Activated naive CD8-positive, alpha-beta T cell treated with anti-CD3 and anti-CD28 coated beads, Interleukin-2, amount 50 U/mL, for 24 hours (primary cell): ENCODE measurements at places on chromosomes 2 and 18.

DNA sequence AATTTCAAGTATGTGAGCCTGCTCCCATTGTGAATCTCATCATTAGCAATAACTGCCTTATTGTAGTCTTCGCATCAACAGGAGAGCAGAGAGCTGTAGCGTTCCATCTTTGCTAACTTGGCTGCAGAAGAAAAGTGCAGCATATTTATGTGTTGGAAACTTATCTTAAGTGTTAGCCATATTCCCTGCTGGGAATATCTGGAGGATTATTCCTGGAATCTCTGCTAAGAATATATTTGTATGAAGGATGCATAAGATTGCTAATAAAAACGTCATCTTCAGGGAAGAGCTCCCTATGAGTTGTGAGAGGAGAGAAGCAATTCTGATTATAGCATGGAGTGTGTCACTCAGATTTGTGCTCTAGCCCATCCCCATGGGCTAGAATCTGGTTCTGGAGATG lies 115.1 kb upstream of the REG3G start:
- no peak for DNase-seq

GRCh38 chr2:54149638-54150441 lies 34.4 kb downstream of the ACYP2 start:
- no peak for DNase-seq

- no peak for DNase-seq
Measured at GRCh38 chr2:176177580-176178037, 10.9 kb upstream of the HOXD1 start.

GRCh38 chr2:38218591-38218991 lies 142.6 kb upstream of the CYP1B1 start:
- no peak for DNase-seq

GRCh38 chr2:104853534-104854497 lies at the start of gene POU3F3:
TSS of gene POU3F3 (plus strand) at chr2:104854115. CDS start at chr2:104855511, 1,396 bp downstream.
- peak; percentile 61 for DNase-seq

GRCh38 chr2:80117401-80117800 lies 187.2 kb downstream of the LRRTM1 start:
- DNase-seq = no peak

- no peak for DNase-seq
Measured at GRCh38 chr2:119062652-119063051, 95.9 kb downstream of the C1QL2 start.

DNA sequence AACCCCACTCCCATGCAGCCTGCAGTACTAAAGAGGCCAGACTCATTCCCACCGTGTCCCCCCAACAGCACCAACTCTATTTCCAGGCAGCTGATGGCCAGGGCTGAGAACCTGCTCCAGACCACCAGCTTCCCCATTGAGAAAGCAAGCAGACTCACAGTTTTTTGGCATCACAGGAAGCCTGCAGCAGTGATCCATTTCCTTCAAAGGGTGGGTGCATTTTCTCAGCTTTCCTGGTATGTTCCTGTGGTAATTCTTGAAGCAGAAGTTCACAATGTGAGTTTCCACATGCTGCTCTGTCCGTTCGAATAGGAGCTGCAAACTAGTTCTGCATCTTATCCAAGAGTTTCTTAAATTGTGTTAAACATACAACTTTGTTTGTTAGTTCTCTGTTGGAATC lies 1249.6 kb upstream of the FAM98A start:
- no peak for DNase-seq

GRCh38 chr18:22399949-22400348 lies 17.8 kb downstream of the CTAGE1 start:
- DNase-seq = no peak

DNA sequence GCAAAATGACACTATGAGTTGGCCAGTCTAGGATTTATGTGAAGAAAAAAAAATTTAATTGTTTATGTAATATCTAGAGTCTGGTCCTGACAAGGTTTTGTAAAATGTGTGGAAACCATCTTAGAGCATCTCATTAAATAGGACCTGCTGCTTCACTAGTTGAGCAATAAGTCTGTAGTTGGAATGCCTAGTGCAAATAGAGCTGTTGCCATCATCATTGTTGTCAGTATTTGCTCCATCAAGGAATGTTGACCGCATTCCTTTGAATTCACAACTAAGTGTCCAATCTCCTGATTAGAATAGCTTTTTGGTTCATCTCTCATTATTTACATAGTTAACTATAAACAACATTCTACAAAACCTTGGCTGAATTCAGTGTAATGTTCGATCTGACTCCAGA lies 32.2 kb upstream of the RPE start:
- DNase-seq = no peak

DNA sequence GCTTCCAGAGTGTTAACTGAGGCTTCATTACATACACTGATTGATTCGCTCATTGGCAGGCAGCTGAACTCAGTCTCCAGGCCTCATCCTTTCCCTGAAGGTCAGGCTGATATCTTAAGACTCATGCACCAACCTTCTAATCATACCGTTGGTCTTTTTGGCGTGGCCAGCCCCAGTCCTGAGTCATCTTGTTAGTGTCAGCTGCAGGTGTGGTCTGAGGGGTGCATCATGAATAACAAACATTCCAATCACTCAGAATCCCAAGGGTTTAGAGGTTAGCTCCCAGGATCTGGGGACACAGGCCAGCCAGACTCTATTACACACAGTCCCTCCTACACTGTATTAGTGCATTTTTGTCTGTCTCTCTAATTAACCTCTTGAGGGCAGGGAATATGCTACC lies 271.5 kb downstream of the HRH4 start:
- no peak for DNase-seq

DNA sequence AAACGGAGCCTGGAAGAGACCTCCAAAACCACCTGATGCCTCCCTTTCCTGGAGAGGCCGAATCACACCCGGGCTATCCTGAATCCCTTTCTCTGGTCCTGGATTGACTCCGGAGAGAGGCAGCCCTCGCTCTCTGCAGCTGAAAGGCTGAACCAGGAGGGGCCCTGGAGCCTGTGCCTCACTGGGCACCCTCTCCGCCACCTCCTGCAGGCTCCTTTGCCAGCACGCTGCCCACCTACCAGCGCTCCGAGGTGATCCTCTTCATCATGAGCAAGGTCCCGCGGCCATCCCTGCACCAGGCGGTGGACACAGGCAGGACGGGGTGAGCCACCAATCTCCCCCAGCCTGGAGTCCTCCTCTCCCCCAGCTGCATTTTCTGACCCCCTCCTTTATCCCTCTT lies 35.7 kb downstream of the POMC start:
- no peak for DNase-seq

DNA sequence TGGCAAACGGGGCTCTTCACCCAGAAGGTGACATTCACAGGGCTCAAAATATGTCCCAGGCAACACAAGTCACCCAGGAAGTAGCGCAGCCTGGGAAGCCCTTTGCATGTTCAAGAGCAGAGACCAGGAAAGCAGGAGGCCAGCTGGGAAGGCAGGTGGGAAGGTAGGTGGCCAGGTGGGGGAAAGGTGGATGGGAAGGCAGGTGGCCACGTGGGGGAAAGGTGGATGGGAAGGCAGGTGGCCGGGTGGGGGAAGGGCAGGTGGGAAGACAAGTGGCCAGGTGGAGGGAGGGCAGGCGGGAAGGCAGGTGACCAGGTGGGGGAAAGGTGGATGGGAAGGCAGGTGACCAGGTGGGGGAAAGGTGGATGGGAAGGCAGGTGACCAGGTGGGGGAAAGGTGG lies 102.7 kb downstream of the ZNF516 start:
- no peak for DNase-seq

DNA sequence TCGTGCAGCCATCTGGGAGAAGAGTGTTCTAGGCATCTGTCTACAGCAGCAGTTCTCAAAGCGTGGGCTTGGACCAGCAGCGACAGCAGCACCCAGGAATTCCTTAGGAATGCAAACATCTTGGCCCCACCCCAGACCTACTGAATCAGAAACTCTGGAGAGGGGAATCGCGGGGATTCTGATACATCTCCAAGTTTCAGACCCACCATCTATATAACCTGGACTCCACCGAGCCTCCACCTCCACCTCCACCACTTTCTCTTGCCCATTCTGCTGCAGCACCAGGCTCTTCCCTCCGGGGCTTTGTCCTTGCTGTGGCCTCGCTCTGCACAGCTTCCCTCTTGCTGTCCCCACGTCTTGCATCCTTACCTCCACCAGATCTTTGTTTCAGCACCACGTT lies 256.4 kb downstream of the BCL2 start:
- DNase-seq = no peak

DNA sequence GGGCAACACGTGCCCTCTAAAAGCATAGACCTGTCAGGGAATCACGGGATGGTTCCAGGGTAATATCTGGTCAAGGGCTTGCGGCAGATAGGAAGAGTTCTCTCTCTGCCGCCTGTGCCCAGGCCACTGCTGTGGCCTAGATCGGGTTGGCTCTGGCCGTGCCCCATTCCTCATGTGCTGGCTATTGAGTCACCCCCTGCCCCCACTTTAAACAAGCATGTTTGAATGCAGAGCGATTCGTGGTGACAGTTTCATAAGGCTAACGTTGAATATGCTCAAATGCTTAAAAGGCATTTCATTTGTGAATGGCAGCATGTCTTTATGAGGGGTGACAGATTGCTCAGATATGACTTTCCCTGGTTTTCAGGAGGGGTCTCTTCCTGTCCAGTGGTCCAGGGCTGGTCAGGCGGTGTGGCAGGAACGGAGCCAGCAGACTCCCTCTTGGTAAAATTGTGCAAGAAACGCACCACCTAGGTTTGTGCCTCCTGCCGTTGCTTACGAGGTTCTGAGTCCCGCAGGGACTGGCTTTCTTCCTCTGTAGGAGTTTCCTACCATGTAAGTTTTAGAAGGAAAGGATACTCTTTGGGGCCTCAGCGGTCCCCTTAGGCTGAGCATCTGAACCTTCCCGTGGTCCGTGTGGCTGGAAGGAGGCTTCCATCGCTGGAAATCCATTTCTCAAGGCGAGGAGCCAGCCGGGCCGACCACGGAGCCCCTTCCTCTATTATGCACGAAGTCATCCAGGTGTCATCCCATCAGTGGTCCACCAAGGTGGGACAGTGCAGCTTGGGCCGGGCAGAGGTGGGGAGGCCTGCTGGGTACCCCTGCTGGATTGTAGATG lies 50.2 kb downstream of the AGAP1 start:
- DNase-seq = no peak

DNA sequence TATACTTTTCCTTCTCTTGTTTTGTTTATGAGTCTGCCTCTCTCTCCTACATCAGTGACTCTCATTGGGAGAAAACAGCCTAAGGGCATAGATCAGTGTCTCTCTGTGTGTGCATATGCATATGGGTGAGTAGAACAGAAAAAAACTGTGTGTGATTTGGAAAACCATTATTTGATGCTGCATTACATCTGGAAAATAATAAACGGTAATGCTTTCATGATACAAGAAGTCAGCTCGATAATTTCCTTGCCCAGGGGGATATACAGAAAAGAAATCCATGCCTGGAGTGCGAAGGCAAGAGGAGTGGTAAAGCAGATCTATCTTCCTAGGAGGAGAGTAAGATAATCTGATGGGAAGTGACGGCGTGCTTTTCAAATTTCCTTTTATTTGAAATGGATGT lies 221.5 kb upstream of the LYPD1 start:
- no peak for DNase-seq

DNA sequence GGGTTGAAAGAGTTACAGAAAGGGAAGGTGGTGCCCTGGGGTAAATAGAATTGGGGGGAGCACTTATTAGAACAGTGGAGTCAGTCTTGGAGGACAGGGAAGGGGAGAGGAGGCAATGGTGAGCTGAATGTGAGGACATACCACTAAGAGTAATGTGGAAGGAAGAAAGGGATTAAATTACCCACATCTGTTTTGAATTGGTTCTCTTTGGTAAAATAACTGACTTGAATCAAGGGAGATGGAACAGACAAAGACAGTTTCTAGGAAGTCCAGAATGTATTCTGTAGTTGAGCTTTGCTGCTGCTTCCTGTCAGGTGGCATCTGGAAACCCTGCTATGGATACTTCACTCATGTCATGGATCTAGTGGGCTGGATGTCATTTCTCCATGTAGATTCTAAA lies 6.7 kb downstream of the SETBP1 start:
- no peak for DNase-seq

DNA sequence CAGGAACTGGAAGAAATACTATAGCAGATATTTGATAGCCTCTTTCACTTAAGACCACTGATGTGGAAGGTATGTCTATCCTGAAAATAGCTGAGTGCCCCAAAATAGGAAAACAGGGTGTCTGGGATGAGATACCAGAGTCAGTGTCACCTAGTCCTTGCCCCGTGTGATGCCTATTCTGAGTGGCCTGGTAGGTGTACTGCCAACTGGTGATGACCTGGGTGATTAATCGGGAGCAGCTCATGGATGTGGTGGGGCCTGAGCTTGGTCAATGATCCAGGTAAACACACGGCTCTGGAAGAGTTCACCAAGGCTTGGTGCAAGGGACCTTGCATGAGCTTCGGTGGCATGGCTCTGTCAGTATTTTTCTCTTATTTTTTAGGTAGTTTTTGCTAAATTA lies 95.2 kb downstream of the TANC1 start:
- no peak for DNase-seq

- DNase-seq = no peak
Measured at GRCh38 chr2:58769111-58769863, 528.2 kb upstream of the FANCL start.

- DNase-seq = no peak
Measured at GRCh38 chr18:9694952-9695495, 13.1 kb upstream of the RAB31 start.

GRCh38 chr2:230358305-230358704 lies 31.3 kb downstream of the SP140L start:
- no peak for DNase-seq

DNA sequence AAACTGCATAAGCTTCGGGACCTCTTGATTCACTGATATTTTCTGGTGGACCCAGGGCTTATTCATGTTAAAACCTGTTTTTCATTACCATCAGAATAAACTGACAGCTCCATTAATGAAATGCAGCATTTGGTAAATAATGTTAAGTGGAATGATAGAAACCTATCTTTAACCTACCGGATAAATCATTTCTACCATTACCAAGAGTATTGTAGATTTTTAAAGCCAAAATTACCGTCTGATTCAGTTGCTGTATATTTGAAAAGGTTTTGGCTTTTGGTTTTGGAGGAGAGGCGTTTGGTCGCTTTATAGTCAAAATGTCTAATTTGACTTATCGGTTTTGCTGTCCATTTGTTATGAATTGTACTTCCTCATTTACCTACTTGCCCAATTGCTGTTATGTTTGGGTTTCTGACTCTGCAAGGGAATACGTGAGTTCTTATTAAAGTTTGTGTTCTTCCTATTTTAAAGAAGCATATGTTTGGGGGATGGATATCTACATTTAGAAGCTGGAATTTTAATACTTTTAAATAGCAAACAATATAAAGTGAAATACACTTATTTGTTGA lies 1.0 kb upstream of the CUL3 start:
- no peak for DNase-seq

GRCh38 chr2:19893520-19894133 lies 8.2 kb downstream of the TTC32 start:
- no peak for DNase-seq

DNA sequence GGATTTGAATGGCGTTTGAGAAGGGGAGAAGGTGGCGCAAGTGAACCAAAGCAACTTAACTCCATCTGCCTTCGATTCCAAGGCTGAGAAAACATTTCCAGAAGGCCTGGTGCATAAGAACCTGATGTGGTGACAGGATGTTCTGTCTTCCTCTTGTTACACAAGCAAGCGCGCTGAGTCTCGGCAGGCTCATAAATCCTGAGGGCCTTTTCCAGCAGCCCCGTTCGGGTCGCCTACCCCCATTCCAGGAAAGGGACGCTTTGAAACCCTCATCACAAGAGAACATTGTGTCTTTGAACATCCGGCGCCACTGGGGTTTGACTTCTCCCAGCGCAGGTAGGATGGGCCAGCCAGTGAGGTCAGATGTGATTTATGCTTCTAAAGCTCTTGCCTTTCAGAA lies 403.5 kb downstream of the SETBP1 start:
- DNase-seq = no peak
